ENCODE measurements at places on chromosomes 13 and 19.

DNA sequence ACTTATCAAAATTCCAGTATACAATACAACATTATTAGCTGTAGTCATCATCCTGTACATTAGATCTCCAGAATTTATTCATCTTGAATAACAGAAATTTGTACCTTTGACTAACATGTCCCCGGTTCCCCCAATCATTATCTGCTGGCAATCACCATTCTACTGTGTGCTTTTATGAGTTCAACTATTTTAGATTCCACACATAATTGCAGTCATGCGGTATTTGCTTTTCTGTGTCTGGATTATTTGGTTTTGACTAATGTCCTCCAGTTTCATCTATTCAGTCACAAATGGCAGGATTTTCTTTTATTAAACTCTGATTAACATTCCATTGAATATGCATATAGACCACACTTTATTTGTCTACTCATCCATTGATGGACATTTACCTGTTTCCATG lies 530.7 kb upstream of the SLITRK1 start:
- no peak for DNase-seq

DNA sequence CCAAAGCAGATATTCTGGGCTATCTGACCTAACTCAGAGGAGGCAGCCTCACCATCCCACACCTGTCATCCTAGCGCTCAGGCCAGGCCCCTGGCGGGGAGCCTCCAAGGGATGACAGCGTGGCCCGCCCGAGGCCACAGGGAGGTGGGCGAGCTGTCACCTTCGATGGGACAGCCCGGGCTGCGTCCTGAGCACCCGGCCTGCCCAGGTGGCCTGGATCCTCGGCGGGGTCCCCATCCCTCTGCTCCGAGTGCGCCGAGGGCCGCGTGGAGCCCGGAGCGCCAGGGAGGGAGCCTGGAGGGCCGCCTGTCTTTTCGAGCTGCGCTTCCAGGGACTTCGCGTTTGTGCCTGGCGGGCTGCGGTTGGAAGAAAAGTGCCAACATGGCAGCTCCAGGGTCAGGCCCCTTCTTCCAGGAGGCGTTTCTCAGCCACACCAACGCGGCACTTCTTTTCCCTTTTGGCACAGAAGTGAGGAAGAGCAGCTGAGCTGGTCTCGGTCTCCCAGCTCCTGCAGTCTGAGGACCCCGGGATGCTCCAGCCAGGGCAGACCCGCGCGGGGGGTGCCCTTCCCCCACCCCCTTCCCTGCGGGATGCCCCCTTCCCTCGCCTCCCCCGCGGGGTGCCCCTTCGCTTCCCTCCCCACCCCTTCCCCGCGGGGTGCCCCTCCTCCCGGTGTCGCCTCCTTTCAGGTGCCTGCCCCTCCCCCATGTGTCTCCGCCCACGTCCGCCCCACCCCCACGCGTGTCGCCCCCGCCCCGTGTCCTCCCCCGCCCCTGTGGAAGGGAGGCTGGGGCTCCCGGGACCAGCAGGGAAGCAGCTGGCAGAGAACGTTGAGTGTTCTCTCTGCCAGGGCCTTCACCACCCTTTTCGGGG lies 42.3 kb downstream of the GJA3 start:
- DNase-seq: no peak

GRCh38 chr13:113210833-113211232 lies 1.4 kb downstream of the CUL4A start:
- DNase-seq: no peak

DNA sequence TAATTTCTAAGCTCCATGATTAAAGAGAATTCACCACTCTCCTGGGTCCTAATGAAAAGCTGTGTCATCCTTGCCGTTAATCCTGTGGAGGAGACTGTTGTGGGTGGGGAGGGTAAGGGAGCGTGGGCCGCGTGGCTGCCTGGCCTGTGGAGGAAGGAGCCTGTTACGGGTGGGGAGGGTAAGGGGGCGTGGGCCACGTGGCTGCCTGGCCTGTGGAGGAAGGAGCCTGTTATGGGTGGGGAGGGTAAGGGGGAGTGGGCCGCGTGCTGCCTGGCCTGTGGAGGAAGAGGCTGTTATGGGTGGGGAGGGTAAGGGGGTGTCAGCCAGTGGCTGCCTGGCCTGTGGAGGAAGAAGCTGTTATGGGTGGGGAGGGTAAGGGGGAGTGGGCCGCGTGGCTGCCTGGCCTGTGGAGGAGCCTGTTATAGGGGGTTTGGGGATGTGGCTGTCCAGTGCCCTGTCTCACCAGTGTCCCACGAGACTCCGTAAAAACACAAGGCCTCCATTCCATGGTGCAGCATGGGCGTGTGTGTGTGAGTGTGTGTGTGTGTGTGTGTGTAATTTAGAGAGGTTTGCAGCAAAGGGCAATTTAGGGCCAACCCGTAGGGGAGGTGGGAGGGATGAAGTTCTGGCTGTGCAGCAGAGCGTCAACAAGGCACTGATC lies 15.6 kb upstream of the DCUN1D2 start:
- no peak for DNase-seq

GRCh38 chr19:42155796-42156195 lies 23.6 kb upstream of the POU2F2 start:
- DNase-seq: no peak

- no peak for DNase-seq
Observed at GRCh38 chr19:38670921-38671398, 23.5 kb downstream of the ACTN4 start.

GRCh38 chr19:45154064-45154827 lies 6.5 kb downstream of the NKPD1 start:
- DNase-seq: no peak

GRCh38 chr13:77717508-77717907 lies 20.0 kb downstream of the SLAIN1 start:
- no peak for DNase-seq

DNA sequence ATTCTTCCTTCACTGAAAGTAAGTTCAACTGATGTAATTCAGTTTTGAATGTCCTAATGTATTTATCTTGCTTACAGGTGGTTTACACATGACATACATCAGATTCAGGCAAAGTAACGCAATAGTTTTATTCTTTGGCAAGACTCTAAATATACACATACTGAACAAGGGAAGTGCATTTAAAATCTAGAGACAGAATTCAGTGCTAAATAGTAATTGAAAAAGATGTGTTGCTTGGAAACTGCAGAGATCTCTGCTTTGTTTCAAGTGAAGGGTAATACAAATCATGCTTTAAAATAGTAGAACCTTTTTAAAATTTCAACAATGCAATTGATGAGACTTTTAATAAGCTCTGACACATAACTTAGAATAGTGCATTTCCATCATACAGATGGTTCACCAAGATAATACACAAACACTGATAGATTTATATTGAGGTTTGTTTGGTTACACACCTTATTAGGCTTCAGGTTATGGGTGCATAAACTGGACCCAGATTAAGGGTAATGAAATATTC lies 581.0 kb upstream of the MIR17HG start:
- no peak for DNase-seq

- no peak for DNase-seq
Observed at GRCh38 chr19:33132425-33132824, 511 bp downstream of the WDR88 start.

DNA sequence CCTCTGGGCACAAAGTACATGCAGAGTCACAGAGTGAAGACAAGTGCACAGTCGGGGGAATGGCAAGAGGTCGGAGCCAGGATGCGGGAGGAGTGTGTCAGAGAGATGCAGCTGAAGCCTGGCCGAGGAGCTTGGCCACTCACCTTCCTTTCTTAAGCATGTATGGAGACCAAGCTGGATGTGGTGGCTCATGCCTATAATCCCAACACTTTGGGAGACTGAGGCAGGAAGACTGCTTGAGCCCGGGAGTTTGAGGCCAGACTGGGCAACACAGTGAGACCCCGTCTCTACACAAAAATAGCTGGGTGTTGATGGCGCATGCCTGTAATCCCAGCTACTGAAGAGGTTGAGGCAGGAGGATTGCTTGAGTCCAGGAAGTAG lies 67.0 kb downstream of the LATS2 start:
- no peak for DNase-seq

DNA sequence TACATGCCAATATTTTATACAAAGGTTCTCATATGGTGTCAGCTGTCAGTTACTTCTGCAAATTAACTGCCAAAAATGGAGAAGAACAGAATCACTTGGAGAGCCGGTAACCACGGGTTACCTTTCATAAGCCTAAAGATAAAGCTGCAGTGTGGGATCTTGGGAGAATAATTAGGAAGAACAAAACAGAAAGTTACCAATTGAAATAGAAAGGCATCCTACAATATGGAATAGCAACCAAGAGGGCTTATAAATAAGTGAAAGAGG lies 74.2 kb downstream of the TSHZ3 start:
- no peak for DNase-seq

DNA sequence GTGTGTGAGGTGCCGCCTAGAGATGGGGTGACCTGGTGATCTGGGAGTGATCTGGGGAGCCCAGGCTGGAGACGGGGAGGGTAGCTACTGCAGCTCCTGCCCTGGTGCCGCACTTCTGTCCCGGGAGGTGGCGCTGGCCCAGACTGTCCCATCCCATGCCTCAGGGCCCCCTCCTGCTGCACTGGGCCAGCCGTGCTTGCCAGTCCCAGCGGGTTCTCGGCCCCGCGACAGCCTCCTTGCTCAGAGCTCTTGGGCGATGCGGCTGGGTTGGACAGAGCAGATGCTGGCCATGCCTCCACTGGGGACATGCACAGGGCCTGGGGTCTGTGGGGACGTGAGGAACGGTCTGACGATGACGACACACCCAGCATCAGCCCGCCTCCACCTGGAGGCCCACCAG lies 2.5 kb downstream of the RAX2 start:
- no peak for DNase-seq

- no peak for DNase-seq
Observed at GRCh38 chr19:27752530-27753184, 1460.3 kb downstream of the UQCRFS1 start.
